ENCODE measurements at places on chromosomes 5 and 9. TPM values are rescaled to one million over a fixed set of nuclear protein-coding genes. Genes with fewer than 3 reads are reported as not detected.

- no peak overlapping the region for H3K27ac ChIP-seq
- no peak overlapping the region for H3K4me3 ChIP-seq
- no peaks in the 10 kb centered on the region for H3K27me3 ChIP-seq
Observed at GRCh38 chr5:146623666-146624065, 107.7 kb upstream of the GPR151 start.

DNA sequence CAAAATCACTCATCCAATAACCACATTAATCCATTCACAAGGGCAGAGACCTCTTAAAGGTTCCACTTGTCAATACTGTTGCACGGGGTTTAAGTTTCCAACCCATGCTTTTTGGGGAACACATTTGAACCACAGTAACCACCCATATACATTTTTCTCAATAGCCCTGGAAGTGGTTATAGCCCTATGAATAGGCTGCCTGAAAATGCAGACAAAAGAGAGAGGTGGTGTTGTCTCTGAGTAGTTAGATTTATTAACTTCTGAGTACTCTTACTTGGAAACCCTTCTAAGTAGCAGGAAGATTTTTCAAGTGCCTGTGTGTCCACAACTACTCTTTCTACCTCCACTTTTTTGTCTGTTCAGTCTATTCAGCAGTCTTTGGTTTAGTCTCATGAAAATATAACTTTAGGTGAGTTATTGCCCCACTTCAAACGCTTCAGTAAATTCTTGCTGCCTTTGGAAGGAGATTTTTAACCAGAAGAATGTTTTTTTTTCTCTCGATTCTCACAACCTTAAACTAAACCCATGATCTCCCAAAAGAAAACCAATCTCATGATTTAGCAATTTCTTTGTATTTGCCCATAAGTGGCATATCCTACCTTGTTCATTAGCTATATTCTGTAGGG, 42.6 kb downstream of the ARHGEF28 start:
- no peak for DNase-seq
- no peaks in the 10 kb centered on the region for H3K27me3 ChIP-seq
- no peak overlapping the region for H3K27ac ChIP-seq
- no peaks in the 10 kb centered on the region for H3K4me1 ChIP-seq

DNA sequence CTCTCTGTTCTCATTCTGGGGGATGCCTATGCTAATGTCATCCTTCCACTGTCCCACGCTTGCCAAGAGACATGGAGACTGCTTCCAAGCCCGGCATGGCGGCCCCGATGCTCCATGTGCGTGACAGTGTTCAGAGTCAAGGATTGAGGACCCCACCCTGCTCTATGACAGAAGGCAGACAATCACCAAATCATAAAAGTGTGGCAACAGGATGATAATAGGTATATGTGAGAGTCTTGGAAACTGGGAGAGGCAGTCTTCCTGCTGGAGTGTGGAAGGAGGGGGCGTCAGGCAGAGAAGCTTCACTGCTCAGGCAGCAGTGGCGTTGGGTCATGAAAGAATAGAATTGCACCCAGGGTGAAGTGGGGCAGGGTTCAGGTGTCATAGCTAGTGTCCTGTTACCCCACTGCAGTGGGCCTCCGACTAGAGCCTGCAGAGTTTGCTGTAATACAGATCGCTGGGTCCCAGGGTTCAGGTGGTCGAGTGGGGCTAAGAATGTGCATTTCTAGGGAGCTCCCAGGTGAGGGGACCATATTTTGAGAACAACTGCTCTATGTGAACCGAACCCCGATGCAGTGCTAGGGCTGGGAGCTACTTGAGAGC, 12.5 kb upstream of the GADD45G start:
- H3K4me3 ChIP-seq: no peak overlapping the region
- H3K4me1 ChIP-seq: no peaks in the 10 kb centered on the region
- H3K27ac ChIP-seq: no peak overlapping the region
- DNase-seq: no peak

DNA sequence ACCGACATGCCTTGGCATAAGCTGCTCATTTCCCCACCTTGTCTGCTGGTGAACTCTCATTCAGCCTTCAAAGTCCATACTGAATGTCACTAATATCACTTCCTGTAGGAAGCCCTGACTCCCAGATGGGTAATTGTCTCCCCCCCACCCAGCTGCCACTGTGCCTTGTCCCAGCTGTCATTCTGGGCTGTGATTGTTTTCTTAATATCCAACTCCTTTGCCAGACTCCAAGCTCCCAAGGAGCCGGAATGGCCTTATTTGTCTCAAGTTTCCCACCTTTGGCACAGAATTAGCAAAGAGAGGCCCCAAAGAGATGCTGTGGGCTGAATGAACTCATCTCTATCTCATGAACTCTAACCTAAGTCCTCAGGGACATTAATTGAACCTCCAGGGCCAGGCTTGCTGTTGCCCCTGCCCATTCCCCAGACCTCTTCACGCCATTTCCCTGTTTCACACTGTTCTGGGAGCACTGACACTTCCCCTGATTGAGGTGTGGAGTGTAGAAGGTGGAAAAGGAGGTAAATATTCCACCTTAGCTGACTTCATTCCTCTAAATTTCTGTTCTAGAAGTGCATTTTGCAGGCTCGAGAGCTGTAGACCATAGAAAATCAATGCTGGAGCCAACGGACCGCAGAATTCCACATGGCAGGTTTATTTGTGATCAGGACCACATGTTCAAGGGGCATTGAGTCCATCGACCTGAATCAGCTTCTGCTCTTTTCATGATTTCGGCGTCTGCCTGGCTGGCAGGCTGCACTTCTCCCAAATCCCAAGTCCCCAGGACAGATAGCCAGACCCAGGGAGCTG, 4.9 kb upstream of the SH3PXD2B start:
- H3K27ac ChIP-seq: no peak overlapping the region
- H3K4me3 ChIP-seq: no peak overlapping the region
- no peaks in the 10 kb centered on the region for H3K27me3 ChIP-seq
- H3K4me1 ChIP-seq: no peaks in the 10 kb centered on the region
- no peak for DNase-seq

GRCh38 chr9:35776018-35776417, 15.4 kb upstream of the NPR2 start:
- H3K4me3 ChIP-seq: no peak overlapping the region
- peaks cover 12% of the 10 kb centered on the region for H3K36me3 ChIP-seq
- no peaks in the 10 kb centered on the region for H3K27me3 ChIP-seq
- peak overlapping the region; percentile 48 for H3K27ac ChIP-seq

- H3K4me3 ChIP-seq: no peak overlapping the region
- no peak for DNase-seq
- H3K36me3 ChIP-seq: no peaks in the 10 kb centered on the region
- H3K27me3 ChIP-seq: no peaks in the 10 kb centered on the region
Observed at GRCh38 chr9:90288275-90288639, 354.4 kb downstream of the DIRAS2 start.

DNA sequence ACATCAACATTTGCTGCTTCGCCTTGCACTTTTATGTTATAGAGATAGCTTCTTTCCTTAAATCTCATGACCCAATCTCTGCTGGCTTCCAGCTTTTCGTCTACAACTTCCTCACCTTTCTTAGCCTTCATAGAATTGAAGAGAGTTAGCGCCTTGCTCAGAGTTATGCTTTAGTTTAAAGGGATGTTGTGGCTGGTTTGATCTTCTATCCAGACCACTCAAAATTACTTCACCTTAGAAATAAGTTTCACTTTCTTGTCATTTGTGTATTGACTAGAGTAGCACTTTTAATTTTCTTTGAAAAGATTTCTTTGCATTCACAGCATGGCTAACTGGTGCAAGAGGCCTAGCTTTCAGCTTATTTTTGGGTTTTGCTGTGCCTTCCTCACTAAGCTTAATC, 414.2 kb downstream of the ZNF608 start:
- no peak overlapping the region for H3K4me3 ChIP-seq
- no peak for DNase-seq
- H3K27ac ChIP-seq: no peak overlapping the region

The USP20 gene
- total RNA-seq: 11.7 TPM

The TMEM252 gene
- not detected for total RNA-seq

The SPATA31C1 gene
- total RNA-seq: not detected

The TAF11L4 gene
- total RNA-seq: not detected

The GRPEL2 gene
- total RNA-seq: 16.3 TPM

The PHPT1 gene
- total RNA-seq: 82.5 TPM

The SGCD gene
- not detected for total RNA-seq

The BTNL3 gene
- not detected for total RNA-seq

The HRCT1 gene
- total RNA-seq: not detected
